Hematopoietic multipotent progenitor cell treated with erythropoietin and hydrocortisone succinate and interleukin-3 and kit ligand, for 15 days (in vitro differentiated cells): ENCODE measurements at places on chromosomes 2 and 18.

DNA sequence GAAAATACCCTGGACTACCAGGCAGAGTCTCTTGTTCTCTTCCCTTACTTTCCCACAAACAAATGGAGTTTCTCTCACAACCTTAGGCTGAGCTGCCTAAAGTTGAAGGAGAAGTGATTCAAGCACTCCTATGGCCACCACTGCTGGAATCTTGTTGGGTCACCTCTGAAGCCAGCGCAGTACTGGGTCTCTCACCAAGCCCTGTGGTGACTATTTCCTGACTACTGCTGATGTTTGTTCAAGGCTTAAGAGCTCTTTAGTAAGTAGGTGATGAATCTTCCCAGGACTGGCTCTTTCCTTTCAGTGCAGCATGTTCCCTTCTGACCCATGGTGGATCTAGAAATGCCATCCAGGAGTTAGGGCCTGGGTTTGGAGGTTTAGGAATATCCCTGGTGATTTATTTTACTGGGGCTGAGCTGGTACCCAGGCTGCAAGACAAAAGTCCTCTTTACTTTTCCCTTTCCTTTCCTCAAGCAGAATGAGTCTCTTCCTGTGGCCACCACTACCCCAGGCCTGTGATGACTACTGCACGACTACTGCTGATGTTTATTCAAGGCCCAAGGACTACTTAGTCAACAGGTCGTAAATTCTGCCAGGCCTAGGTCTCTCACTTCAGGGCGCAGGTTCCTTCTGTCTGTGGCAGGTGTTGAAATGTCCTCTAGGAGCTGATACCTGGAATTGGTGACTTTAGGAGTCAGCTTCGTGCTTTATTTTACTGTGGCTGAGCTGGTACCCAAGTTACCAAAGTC is 121.8 kb downstream of the SLC4A10 start:
- DNase-seq = no peak

DNA sequence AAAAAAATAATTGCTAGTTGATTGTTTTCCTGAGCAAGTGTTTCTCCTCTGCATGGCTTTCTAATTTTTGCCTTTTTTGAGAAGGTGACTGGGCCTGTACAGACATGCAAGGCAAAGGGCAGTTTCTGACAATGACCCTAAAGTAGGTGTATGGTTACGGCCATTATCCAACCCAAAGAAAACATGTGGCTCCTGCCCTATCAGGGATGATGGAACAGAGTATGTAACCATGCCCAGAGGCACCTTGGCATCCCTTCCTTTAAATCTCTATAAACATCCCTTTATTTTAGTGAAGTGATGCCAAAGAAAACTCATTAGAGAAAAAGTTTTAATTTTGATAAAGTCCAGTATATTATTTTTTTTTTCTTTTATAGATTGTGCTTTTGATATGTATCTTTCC is 217.5 kb downstream of the LPIN1 start:
- no peak for DNase-seq

- DNase-seq = no peak
Observed at GRCh38 chr18:48711651-48712486, 173.0 kb downstream of the CTIF start.

DNA sequence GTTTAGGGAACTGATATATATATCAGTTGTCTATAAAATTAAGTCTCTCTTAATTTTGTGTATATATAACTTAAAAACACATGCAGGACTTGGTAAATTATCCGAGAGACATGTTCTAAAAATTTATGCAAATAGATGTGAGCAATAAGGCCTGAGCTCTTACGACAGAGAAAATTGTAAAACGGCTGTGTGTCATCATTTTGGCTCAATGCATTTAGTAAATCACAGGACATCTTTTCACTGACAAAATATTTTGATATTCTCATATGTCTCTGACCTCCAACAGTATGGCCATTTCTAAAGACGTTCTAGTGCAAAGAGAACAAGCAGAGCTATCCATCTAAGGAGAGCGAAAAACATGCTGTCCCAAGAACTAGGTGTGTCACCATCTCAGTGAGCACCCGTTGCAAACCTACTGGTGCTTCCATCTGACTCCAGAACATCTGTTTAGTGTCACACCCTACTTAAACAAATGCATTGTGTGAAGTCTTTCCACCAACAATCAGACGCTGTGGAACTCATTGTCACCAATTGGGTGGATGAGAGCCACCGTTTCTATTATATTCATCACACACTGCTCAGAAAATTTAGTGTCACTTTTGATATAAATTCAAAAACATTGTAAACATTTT is 108.0 kb downstream of the ARHGAP15 start:
- no peak for DNase-seq

GRCh38 chr2:118372886-118373830 is 284.9 kb downstream of the INSIG2 start:
- no peak for DNase-seq
